ENCODE measurements at places on chromosomes 5 and 9.

DNA sequence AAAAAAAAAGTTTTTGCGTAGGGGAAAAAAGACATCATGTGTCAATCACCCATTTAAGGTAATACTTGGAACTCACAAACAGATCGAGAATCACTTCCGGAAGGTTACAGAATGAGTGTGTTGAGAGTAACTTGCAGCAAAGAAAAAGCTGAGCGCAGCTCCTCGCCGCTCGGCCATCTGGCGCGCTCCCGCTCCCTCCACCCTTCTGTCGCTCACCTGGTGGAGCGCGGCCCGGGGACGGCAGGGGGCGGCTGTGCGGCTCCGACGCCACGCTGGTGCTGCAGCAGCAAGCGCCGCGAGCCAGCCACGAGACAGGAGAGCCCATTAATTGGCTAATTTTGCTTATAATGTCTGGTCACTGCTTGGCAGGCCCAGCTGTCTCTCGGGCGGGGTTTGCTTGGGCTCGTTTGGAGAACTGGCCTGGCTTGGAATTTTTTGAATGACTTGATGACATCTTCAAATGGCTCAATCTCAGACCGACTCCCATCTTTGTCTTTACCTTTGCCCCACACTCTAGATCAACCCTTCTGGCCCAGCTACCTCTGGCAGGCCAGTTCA lies 601.8 kb downstream of the CCDC171 start:
- DNase-seq, result no peak

- no peak for DNase-seq
Measured at GRCh38 chr9:19288081-19288480, 57.6 kb downstream of the DENND4C start.

GRCh38 chr9:71797266-71797665 lies 29.0 kb upstream of the CEMIP2 start:
- DNase-seq, result no peak

- no peak for DNase-seq
Measured at GRCh38 chr9:78053627-78054026, 22.0 kb upstream of the GNAQ start.
